ENCODE measurements at places on chromosomes 4 and X. TPM values are rescaled to one million over a fixed set of nuclear protein-coding genes. Genes with fewer than 3 reads are reported as not detected.

Gene PALLD
- 174 TPM for total RNA-seq

Gene ETDA
- total RNA-seq, result not detected

Gene CSN2
- not detected for total RNA-seq

Gene IL13RA1
- 71.4 TPM for total RNA-seq

Gene GRID2
- under 0.01 TPM for total RNA-seq

Gene COL4A5
- 75.1 TPM for total RNA-seq

Gene SH3TC1
- total RNA-seq, result 17.3 TPM

Gene SPANXN4
- not detected for total RNA-seq

Gene ZNF711
- 14.5 TPM for total RNA-seq

Gene CT83
- not detected for total RNA-seq

Gene VCX3B
- not detected for total RNA-seq

Gene SSX2
- not detected for total RNA-seq

DNA sequence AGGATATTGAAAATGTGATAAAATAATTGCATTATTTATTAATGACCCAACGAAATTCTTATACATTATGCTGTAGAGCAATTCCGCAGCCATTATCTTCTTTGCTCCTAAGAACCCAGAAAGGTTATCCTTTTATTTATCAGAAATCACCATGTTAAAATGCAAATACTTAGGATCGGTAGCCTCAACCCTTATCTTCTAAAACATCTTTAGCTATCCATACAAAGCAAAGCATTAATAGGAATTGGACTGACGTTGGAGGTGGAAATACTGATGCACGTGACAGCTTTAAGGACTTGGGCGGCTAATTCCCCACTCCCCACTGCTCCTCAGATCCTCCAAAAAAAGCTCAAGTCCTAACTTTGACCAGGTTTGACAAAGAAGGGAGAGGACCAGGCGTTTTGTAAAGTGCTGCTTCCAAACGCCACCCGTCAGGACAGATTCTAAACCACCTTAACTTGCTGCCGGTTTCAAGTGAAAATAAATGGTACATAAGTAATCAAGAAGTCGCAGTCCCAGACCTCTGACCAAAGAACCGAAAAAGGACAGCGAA is 539 bp upstream of the SPCS3 start:
- DNase-seq, result no peak

DNA sequence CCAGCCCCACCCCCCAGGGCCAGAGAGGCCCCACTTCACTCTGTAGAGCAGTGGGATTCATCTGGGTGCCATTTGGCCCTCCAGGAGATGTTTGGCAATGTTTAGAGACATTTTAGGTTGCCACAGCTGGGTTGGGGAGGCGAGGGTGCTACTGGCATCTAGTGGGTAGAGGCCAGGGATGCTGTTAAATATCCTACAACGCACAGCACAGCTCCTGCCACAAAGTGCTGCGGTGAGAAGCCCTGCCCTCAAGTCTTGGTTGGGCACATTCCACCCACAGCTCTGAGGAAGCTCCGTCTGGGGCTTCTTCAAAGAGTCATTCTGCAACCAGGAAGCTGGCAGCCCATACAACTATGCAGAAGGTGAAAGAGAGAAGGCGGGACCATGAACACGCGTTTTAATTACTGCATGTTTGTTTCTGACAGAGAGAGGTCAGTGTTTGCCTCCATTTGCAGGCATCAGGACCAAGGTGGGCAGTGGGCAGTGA is 48.1 kb upstream of the FAM9C start:
- peak; percentile 31 for DNase-seq

DNA sequence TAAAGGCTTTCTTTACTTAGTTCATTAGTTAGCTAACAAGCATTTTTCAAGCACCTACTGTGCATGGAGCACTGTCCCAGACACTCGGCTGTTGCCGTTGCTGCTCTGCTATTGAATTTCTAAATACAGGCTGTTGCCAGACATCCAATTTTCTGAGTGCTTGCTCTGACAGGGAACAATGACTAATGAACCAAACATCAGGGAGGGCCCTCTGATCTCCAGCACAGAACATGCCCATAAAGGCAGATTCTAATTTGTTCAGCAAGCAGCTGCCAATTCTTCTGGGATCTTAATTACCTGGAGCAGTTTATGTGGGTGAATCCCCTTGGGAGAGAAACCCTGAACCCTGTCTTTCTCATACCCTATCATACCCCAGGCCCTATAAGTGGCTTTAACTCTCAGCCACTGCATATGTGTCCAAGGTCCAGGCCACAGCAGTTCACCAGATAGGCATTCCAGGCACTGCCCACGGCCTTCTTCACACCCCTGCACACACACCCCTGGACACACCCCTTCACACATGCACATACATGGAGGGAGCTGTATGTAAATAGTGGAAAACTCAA is 27.9 kb downstream of the TSC22D3 start:
- DNase-seq, result no peak

GRCh38 chr4:142840516-142841123 is 5.5 kb downstream of the INPP4B start:
- DNase-seq, result no peak

- no peak for DNase-seq
These were observed 309.7 kb downstream of the PACRGL start for GRCh38 chr4:21009956-21010355.

DNA sequence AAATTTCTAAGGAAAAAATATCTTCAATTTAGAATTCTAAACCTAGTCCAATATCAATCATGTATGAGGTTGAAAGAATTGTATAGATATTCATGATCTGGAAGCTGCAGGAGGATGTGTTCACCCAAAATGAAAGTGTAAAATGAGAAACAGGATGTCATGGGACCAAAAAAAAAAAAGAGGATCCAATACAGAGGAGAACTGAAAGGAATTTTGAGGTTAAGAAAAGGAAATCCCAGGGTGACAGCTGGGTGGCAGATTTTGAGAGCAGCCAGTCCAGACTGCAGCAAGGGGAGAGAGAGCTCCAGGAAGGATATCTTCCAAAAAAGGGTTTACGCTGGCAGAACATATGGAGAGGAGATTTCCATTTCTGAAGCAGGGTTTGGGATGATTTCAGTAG is 38.9 kb downstream of the TLR10 start:
- DNase-seq, result no peak

DNA sequence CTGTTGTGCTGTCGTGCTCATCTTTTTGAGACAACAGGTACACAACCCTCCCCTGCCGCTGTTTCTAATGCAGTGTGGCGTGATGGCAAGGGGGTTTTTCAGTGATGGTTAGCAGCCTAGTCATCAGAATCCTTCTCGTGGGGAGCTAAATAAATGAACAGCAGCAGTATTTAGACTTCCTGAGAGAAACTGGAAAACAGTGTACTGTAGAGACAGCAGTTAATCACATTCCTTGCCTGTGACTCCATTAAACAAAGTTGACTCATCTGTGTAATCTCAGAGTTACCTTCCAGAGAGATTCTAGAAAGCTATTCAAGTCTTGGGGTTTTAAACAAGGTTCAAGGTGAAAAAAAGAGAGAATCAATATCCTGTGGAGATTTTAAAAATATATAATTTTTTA is 1753.2 kb upstream of the PCDH7 start:
- no peak for DNase-seq

- no peak for DNase-seq
These were observed 363.3 kb upstream of the F9 start for GRCh38 chrX:139167282-139167681.

- DNase-seq, result no peak
These were observed 123.6 kb upstream of the NR3C2 start for GRCh38 chr4:148565801-148566200.

- DNase-seq, result peak; percentile 33
These were observed 22.1 kb downstream of the PIR start for GRCh38 chrX:15471028-15471427.

DNA sequence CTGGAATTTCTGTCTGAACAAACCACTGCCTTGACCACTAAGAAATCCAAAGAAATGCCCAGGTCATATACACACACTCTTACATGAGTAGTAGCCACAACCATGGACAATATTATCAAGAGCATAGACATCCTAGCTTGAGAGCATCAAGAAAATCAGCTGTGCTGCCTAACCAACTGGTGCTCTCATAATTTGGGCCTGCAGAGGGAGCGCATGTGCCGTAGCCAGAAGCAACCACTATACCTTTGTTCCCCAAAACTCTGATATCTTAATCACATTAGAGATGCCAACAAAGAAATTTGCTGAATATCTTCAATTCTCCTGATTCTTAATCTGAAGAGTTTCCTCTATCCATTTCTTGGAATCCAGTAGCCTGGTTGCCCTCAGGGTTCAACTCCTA is 163.6 kb downstream of the ZNF674 start:
- no peak for DNase-seq

- DNase-seq, result no peak
These were observed 65.4 kb downstream of the TMEM150C start for GRCh38 chr4:82496349-82496748.

GRCh38 chr4:33649015-33649414 is 2595.3 kb downstream of the ARAP2 start:
- DNase-seq, result no peak

- DNase-seq, result no peak
These were observed 388.2 kb downstream of the MID1IP1 start for GRCh38 chrX:39189431-39189830.

- no peak for DNase-seq
These were observed 357.7 kb downstream of the C4orf33 start for GRCh38 chr4:129453524-129454200.

GRCh38 chrX:143726296-143726695 is 5.7 kb upstream of the SPANXN2 start:
- no peak for DNase-seq

DNA sequence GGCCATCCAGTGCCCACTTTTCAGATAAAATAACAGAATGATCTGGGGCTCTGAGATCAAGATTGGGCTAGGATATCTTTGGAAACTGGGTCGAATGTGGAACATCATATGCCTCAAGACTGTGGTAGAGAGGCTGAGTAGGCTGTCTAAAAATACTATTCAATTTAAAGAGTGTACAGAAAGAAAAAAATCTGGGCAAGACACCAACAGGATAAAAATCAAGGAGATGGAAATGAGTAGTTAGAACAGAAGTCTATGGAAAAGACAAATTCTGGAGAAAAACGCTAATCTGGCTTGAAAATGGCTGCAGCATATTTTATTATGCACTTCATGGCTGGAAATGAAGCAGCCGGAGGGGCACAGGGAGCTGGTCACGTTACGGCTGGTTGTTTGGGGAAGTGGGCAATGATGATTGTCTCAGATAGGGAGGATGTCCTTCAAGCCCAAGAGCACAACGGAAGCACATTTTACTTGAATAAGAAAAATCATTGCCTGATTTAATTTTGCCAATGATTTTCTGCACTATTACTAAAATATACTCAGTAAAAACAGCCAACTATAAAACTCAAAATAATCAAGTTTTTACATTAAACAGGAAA is 27.1 kb upstream of the MAPK10 start:
- no peak for DNase-seq

- DNase-seq, result no peak
These were observed 15.2 kb downstream of the SHROOM4 start for GRCh38 chrX:50798783-50799182.

- DNase-seq, result no peak
These were observed 178.7 kb downstream of the KDR start for GRCh38 chr4:54946741-54947140.

DNA sequence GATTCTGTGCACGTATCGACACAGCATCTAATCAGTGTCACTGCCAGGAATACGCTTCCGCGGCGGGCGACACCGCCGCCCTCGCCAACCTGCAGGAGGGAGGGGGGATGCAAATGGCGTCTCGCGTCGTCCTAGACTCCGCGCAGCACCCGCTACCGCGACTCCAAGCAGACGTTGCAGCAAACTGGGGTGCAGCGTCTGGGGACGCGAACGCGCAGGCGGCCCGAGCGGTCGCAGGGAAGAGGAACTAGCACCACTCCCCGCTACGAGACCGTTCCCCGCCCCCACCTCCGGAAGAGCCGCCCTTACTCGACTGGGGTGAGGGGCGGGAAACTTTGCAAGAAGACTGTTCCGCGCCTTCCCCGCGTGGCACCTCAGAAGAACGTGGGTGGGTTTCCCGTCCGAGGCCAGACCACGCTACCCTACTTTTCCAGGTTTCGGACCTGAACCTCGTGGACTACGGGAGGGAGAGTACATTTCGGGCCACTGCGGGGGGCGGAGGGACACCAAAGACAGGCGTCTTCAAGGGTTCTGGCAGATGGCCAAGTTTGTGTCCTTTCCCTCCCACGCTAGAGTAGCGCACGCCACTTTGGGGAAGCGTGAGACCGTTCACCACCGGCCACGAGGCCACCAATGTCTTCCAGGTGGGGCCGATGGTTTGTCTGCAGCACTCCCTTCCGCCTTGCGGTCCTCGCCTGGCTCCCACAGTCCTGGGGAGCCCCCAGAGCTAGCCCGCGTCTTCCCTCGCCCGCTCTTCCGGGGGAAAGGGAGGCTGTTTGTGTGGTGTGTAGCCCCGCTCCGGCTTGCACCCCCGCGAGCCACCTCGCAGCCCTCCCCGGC is 78.0 kb upstream of the BCOR start:
- DNase-seq, result no peak

- no peak for DNase-seq
These were observed 10.5 kb upstream of the PGM2 start for GRCh38 chr4:37816006-37816405.

- DNase-seq, result no peak
These were observed 53.4 kb downstream of the PPEF2 start for GRCh38 chr4:75848891-75849290.

- DNase-seq, result no peak
These were observed 14.1 kb downstream of the FAT1 start for GRCh38 chr4:186709517-186709916.

- DNase-seq, result no peak
These were observed 18.9 kb upstream of the CXCL8 start for GRCh38 chr4:73721435-73721834.

- DNase-seq, result no peak
These were observed 8.3 kb downstream of the HCCS start for GRCh38 chrX:11119313-11119943.

DNA sequence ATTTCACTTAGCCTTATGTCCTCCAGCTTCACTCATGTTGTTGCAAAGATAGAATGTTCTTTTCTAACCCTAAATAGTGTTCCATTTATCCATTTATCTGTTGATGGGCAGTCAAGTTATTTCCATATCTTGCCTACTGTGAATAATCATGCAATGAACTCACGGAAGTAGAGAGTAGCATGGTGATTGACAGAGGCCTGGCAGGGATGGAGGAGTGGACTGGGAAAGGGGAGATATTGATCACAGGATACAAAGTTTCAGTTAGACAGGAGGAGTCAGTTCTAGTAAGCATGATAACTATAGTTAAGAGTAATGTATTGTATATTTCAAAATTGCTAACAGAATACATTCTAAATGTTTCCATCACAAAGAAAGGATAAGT is 10.3 kb upstream of the CLNK start:
- DNase-seq, result no peak

DNA sequence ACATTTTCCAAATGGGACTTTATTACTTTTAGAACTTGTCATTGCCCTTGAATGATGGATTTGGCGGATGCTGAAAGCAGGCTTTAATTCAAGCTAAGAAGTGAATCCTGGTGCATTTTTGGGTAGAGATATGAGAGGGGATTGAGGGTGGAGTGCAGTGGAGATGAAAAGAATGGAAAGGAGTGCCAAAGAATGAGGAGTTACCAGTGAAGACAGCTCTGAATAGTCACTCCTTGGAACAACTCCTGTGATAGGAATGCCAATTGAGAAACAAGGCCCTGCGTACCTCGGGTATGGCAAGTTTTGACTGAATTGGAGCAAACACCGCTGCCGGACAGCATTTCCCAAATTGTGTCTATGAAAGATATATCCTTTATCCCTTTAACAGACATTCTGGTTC is 36.5 kb upstream of the ETNPPL start:
- DNase-seq, result no peak

GRCh38 chr4:38371391-38371851 is 292.6 kb upstream of the KLF3 start:
- DNase-seq, result no peak

GRCh38 chrX:113274791-113275190 is 434.2 kb upstream of the AMOT start:
- DNase-seq, result no peak
